ENCODE measurements at places on chromosomes 16 and 17.
A peak's percentile ranks its signal among the peaks of the same experiment; 100 is the strongest.

DNA sequence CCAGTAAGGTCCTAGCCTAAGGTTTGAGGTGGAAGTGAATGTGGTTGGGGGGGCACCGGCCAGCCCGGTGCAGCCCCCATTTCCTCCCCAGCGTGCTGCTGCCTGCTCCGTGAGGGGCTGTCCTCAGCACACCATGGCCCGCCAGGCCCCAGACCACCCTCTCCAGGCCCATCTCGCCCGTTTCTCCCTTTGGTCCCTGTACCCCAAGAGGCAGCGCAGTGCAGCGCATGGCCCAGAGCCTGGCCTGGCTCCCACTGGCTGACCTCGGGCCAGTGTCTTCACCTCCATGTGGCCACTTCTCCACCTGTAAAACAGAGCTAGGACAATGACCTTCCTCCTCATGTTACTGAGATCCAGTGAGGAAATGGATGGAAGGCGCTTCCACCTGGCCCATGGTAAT, 170.0 kb upstream of the GSE1 start:
- no peak for DNase-seq

DNA sequence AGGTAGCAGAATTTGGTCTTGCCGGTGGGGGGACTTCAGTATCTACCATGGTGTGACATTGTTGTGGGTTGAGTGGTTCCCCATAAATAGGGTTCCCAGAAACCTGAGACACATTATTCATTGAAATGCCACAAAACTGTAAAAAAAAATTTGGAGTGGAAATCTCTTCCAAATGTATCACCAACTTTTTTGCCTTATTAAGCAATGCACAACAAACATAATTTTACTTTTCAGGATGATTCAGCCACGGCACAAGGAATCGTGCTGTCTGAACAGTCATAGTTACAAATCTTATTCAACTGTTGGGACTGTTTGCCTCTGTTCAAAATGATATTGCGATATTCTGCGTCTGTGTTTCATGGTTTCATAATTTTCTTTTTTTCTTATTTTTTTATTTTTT, 181.2 kb downstream of the NTN1 start:
- DNase-seq, result peak; percentile 12

- no peak for DNase-seq
Observed at GRCh38 chr17:193841-194806, 12.7 kb upstream of the DOC2B start.

DNA sequence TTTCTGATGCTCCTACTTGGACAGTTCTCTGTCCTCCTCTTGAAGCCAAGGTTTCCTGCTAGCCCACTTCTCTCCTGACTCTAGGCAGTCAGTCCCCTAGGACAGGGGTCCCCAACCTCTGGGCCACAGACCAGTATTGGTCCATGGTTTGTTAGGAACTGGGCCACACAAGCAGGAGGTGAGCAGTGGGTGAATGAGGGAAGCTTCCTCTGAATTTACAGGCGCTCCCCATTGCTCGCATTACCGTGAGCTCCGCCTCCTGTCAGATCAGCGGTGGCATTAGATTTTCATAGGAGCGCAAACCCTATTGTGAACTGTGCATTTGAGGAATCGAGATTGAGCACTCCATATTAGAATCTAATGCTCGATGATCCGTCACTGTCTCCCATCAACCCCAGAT, 55.7 kb downstream of the GNA13 start:
- DNase-seq, result no peak

GRCh38 chr16:67719778-67720144, 645 bp upstream of the GFOD2 start:
- no peak for DNase-seq

DNA sequence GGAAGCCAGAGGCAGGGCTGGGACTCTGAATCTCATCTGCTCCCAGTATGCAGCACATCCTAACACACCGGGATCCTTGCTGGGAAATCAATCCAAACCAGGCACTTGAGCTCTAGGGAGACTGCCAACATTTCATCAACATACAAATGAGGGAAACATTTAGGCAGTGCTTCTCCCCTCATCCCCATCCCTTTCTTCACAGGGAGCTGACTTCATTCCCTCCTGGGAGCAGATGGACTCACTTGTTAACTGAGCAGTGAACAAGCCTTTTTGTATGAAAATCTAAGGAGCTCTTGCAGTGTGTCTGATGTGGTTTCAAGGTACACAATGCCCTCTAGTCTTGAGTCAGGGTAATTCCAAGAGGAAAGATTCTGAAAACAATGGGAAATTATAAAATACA, 96.3 kb downstream of the TMEM114 start:
- DNase-seq, result no peak

DNA sequence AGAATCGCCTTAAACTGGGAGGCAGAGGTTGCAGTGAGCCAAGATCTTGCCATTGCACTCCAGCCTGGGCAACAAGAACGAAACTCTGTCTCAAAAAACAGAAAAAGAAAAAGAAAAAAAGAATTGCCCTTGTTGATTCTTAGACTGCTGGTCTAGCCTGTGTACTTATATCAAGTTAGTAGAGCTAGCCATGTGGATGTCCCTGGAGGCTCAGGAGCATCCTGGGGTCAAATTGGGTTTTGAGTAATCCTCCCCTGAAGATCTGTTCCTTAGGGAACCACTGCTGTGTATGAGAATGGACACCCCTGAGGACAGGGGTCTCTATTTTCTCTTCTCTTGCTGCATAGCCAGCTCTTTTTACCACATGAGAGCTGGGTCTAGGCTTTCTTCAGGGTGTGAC, 21.5 kb downstream of the SLC7A6OS start:
- no peak for DNase-seq

- no peak for DNase-seq
Observed at GRCh38 chr17:63774969-63775265, 947 bp downstream of the DDX42 start.

- DNase-seq, result no peak
Observed at GRCh38 chr17:1201132-1201702, 21.4 kb upstream of the ABR start.

GRCh38 chr16:83967838-83968305, at the start of gene NECAB2:
NECAB2 (plus strand) TSS chr16:83968244; CDS start chr16:83968649, 405 bp downstream.
- DNase-seq, result no peak

- DNase-seq, result no peak
Observed at GRCh38 chr16:88711750-88712340, 5.5 kb downstream of the CTU2 start.

DNA sequence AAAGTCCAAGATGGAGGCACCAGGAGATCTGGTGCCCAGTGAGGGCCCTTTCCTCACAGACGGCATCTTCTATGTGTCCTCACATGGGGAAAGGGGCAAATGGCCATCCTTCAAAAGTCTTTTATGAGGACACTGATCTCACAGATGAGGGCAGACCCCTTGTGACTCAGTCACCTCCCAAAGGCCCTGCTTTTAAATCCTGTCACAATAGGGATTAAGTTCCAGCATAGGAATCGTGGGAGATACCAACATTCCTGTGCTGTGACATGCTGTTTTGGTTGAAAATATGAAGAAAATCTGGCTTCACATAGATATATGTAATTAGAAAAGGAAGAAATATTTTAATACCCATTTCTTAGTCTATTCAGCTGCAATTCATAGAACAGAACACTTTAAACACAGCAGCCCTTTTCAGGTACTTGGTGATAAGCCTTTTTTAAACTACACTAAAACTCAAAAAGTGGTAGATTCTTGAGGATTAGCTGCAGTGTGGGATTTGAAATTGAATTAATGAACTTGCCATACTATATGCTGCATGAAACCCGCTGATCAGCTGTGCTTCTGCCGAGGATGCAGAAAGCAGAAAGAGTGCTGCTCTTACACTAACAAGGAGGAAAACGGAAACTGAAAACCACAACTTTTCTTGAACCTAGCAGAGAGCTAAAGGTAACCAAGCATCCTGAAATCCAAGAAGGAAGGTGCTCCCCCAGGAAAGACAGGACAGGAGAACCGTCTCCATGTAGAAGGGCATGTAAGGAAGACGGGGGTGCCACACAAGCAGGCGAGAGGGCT, 32.7 kb downstream of the VPS53 start:
- DNase-seq, result peak; percentile 57

- no peak for DNase-seq
Observed at GRCh38 chr16:14249291-14250032, 178.3 kb downstream of the MRTFB start.

GRCh38 chr17:64420143-64420670, 28.7 kb upstream of the MILR1 start:
- peak; percentile 64 for DNase-seq

DNA sequence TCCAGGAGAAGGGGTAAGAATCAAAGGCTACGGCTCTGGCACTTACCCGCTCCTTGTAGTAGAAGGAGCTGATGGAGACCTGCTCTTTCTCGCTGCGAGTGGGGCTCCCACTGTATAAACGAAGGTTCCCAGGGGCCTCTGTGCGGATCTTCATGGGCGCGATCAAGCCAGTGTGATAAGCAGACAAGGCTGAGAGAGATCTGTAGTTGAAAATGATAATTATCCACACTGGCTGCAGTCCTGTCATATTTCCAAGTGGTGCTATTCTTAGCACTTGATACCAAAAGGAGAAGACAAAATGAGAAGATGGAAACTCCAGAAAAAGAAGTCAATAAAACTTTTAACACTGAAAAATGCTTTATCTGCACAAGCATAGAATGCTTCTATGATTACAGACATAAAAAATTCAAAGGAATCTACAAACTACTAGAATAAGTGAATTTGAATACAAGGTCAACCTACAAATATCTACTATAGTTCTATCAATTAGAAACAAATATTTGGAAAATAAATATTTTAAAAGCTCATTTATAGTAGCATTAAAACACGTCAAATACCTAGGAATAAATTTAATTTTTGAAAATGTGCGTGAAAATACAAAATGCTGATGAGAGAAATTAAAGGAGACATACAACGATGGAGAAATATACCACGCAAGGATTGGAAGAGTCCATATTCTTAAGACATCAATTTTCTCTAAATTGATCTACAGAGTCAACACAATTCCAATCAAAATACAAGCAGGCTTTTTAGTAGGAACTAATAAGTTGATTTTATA, 80.8 kb downstream of the WDR59 start:
- no peak for DNase-seq

- DNase-seq, result no peak
Observed at GRCh38 chr17:47822785-47823184, 1.2 kb upstream of the OSBPL7 start.

- no peak for DNase-seq
Observed at GRCh38 chr16:28100810-28101532, 37.5 kb upstream of the GSG1L start.

DNA sequence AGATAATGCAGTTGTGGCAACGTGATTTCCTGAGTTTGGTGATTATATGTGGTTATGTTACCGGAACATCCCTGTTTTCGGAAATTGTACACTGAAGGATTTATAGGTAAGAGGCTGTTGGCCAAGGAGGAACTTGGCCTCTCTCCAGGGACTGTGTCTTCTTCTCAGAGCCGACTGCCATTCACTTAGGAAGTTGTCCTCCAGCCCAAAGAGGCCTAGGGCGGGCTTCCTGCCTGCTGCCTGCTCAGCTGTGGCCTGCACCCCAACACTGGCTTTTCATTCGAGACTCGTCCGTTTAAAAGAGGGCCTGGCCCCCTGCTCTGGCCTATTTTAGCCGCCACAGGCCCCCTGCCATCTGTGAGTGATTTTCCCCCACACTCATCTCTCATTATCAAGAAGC, 64.3 kb downstream of the ZDHHC7 start:
- DNase-seq, result peak; percentile 45

DNA sequence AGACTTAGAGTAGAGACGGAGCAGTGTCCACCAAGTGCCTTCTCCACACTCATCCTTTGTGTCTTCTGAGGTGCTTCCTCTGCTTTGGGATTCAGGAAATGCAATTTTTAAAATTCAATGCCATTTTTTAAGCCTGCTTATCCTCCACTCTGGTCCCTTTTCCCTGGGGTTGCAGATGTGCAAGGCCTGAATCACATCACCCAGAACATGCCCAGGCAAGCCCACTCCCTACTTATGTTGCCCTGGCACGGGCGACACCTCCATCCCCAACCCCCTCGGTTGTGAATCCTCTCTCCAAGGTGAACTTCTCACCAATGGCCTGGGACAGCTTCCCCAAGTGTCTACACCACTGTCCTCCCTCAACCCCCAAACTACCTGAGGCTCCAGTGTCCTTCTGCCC, 116.2 kb downstream of the C17orf67 start:
- no peak for DNase-seq

GRCh38 chr16:80210787-80211186, 330.0 kb upstream of the DYNLRB2 start:
- DNase-seq, result no peak

- DNase-seq, result no peak
Observed at GRCh38 chr17:41687828-41688640, 651 bp upstream of the EIF1 start.

GRCh38 chr16:66400503-66401380, 26.4 kb upstream of the BEAN1 start:
- DNase-seq, result no peak

- DNase-seq, result no peak
Observed at GRCh38 chr16:6157806-6158205, 1060.2 kb upstream of the EEF2KMT start.

- no peak for DNase-seq
Observed at GRCh38 chr16:65532258-65532657, 410.4 kb upstream of the CDH11 start.

DNA sequence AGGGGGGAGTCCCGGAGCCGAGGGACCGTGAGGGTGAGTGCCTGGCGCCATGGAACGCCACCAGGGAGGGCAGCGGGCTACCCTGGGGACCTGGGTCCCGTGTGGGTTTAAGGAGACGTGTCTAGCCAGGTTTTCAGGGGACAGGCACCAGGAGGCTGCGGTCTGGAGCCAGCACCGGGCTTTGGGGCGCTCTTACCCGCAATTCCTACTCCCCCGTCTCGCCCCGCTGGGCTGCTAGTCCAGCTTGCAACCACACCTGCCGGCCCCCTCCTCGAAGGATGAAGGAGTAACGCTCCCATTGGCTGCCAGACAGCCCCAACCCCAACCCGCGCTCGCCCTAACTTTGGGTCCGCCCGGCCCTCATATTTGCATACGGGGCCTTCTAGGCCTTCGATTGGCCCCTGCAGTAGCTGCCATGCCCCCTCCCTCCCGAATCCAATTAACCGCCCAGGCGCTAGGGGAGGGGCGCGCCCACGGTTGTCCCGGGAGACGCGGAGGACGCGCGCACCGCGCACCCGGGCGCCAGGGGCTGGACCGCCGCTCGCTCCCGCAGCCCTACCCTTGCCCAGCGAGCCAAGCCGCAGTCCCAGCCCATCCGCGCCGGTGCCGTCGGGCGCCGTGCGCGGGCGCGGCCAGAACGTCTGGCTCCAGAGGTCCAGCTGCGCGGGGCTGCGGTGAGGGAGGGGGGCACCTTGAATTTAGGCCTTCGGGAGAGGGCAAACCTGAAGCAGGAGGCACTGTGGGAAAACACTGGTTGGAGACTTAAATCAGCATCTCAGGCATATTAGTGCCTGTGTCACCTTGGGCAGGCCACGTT, at the start of gene TTLL6:
Gene TTLL6, minus strand, starts transcription at position 456 of the 817 bp plus-strand sequence. Its CDS starts 157 bp downstream, at position 299.
- DNase-seq, result no peak

- peak; percentile 92 for DNase-seq
Observed at GRCh38 chr17:72376526-72377345, 255.9 kb downstream of the SOX9 start.

GRCh38 chr16:87744750-87745514, 20.9 kb downstream of the KLHDC4 start:
- no peak for DNase-seq

- no peak for DNase-seq
Observed at GRCh38 chr17:52145476-52145875, 13.0 kb downstream of the CA10 start.

GRCh38 chr16:66972983-66973382, 11.9 kb downstream of the CES3 start:
- no peak for DNase-seq

All from fibroblast of skin of left quadriceps (primary cell).